ENCODE measurements at places on chromosomes 16 and 17.

DNA sequence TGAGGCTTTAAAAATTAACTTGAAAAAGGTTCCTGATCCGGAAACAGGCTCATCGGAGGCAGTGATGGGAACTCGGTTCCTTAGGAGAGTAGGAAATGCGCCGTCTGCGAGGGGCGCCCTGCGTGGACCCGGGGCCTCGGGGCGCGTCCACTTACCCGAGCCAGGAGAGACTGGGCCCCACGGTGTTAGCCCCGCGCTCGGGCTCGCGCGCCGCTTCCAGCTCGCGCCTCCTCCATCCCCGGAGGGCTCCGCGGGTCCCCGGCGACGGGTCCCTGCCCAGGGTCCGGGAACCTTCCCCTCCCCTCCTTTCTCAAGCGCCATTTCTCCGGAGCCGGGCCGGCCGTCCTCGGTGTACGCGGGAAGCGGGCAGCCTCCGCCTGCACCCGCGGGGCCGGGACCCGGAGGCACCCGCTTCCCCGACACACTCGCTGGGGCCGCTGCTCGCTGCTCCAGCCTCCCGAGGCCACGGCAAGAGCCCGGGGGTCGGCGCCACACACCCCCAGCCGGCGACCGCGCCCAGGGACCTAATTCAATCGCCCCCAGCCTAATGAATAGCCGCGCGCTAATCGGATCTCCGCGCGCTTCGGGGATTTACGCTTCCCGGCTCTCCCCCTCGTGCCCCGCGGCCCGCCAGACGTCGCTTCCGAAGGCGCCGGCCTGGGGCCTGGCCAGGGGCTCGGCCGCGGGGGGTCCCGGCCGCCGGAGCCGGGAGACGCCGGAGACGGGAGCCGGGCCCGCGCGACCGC is 2.2 kb upstream of the BAHCC1 start:
- DNase-seq, result no peak

- DNase-seq, result no peak
Observed at GRCh38 chr16:19071811-19072777, 4.7 kb downstream of the COQ7 start.

DNA sequence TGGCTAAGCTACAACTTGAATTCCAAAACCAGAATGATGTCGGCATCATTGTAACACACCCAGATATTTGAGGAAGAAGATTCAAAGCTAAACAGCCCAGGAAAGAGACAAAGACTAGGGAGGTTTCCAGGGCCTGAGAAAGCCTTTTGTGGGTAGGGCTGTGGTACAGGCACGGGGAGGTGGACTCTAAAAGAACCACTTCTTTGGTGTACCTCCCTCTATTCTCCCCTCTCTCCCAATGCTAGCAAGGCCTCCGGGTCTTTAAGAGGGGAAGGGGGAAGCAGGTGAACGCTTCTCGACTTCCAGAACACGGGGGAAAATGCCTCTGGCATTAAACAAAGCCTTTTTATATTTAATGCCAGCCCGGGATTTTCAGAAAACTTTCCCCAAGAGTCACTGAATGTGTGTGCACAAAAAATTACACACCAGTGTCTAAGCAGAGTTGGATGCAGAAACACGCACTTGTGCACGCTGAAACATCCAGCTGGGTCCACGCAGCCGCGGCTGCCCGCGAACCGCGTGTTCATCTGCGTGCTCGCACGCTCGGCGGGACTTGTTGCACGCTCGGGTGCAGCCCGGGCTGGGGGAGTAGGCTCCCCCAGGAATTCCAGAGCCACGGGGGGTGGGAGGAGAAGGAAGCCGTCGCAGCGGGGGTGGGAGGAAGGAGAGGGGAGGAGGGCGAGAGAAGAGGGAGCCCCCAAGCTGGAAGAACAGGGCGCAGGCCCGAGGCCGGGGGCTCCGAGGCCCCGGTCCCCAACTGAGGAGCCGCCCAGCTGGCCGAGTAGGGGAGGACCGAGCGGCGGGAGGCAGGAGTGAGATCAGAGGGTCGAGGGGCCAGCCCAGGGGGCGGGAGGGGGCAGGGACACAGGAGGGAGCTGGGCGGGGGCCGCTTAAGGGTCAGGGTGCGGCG is 20.1 kb upstream of the ZNF423 start:
- no peak for DNase-seq

GRCh38 chr16:67718668-67719047 is 458 bp downstream of the GFOD2 start:
- no peak for DNase-seq

DNA sequence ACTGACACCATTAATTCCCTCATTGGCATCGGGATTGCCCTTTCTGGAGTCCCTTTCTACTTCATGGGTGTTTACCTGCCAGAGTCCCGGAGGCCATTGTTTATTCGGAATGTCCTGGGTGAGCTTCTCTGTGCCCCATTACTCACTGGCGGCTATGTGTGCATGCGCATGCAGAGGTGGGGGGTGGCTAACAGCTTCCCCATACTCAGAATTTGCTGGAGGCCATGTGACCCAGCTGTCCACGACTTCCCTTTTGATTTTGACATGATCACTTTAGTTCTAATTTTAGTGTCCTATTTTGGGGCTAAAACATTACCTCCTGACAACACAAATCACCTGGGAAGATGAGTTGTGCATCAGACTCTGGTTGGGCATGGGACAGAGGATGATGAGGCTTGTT is 14.1 kb downstream of the SLC7A6OS start:
- no peak for DNase-seq
